Colonic mucosa (tissue), 4 donors: ENCODE measurements at places on chromosomes 12 and 14. TPM values are rescaled to one million over a fixed set of nuclear protein-coding genes. Genes with fewer than 3 reads are reported as not detected.

DNA sequence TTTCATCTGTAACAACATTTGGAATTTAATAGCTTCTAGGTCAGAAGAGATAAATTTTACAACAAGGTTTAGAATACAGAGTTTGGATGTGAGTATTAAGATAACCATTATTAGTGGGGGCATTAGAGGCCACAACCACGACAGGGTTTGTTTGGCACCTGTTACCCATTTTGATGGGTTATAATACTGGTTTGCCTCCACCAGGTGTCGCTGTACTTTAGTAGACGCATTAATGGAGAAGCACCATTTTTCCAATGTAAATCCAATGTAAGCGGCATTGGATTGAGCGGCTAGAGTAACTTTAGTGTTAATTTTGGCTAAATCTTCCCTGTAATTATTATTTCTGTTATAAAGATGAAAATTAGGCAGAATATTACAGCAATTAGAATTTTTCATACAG is 136.2 kb downstream of the SLCO1B3 start:
- peak; percentile 36 for DNase-seq

GRCh38 chr12:55679691-55680090 is 28.0 kb downstream of the ITGA7 start:
- no peak for DNase-seq

- DNase-seq, result no peak
These were observed 95.5 kb downstream of the ARF6 start for GRCh38 chr14:49988080-49988990.

- no peak for DNase-seq
These were observed 44.2 kb upstream of the RASSF3 start for GRCh38 chr12:64566122-64566521.

GRCh38 chr12:8989413-8989812 is at the start of gene KLRG1:
Gene KLRG1 (plus strand): TSS chr12:8989546. CDS start chr12:8989636, 90 bp downstream.
- DNase-seq, result no peak

DNA sequence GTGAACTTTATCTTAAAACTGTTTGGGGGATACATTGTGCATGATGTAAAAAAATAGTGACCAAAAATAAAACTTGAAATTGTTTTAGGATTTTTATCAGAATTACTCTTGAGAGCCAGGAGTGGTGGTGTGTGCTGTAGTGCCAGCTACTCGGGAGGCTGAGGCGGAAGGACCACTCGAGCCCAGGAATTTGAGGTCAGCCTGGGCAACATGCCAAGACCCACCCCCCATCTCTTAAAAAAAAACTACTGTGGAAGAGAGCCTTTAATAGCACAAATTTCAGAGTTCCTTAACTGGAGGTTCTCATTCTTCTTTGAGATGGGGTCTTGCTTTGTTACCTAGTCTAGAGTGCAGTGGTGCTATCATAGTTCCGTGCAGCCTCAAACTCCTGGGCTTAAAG is 21.5 kb downstream of the CPSF2 start:
- DNase-seq, result no peak

GRCh38 chr12:71141378-71141926 is 16.3 kb downstream of the TSPAN8 start:
- no peak for DNase-seq

GRCh38 chr14:72699852-72700257 is 194.0 kb downstream of the DPF3 start:
- DNase-seq, result peak; percentile 25

DNA sequence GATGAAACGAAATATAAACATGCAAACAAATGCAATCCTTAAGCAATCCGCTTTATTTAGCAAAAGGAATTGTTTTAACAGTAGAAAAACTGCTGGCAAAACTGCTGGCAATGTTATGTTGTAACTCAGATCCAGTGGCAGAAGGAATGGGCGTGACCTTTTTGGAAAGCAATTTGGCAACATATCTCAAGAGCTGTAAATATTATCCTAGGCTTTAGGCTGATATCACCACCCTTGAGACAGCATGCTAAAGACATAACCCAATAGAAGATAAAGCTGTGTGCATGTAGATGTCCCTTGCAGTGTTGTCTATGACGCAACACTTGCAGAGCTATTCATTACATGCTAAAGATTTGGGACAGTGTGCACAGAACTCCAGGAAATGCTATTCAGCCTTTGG is 138.5 kb downstream of the DICER1 start:
- DNase-seq, result no peak

DNA sequence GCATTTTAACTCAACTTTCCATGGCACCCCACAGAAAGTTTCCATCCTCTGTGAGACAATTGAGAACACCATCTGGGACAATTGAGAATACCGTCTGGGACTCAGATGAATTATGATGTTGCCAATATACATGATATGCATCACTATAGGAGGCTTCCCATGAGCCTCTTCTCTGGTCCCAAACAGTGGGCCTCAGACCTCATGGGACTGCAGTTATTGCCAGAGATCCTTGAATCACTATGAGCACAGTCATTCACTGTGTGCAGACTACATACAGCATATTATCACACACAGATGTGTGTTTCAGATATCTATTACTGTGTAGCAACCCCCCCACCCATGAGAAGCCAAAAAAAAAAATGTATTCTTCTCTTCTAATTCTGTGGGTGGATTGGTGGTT is 134.4 kb downstream of the GXYLT1 start:
- DNase-seq, result no peak

GRCh38 chr14:89836830-89837469 is 117.6 kb downstream of the EFCAB11 start:
- DNase-seq, result no peak

DNA sequence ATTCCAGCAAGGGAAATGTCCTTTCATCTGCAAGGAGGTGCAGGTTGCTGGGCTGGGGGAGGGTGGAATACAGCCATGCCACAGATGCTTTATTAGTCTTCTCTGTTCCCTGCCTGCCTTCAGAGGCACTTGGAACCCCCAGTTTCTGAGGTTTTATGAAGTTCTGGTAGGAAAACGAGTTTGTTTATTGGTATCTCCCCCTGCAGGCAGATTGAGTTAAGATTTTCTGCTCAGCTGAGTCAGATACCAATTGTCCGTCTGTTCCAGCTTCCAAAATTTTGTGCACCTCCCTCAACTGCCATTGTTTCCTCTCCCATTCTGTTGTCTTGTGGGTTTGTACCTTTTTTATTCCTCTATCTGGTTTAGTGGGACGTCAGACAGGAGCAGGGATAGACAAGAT is 155.6 kb downstream of the ETV6 start:
- no peak for DNase-seq

DNA sequence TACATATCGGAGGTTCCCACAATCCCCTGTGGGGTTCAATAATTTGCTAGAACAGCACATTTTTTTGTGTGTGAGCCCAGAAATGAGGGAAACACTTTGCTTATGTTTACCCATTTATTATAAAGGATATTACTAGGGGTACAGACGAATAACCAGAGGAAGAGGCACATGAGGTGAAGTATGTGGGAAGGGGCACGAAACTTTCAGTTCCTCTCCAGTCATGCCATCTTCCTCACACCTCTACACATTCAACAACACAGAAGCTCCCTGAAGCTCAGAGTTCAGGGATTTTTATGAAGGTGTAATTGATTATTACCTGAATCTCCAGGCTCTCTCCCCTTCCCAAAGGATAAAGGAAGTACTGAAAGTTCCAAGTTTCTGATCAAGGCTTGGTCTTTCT is 30.2 kb upstream of the DYRK2 start:
- DNase-seq, result no peak

DNA sequence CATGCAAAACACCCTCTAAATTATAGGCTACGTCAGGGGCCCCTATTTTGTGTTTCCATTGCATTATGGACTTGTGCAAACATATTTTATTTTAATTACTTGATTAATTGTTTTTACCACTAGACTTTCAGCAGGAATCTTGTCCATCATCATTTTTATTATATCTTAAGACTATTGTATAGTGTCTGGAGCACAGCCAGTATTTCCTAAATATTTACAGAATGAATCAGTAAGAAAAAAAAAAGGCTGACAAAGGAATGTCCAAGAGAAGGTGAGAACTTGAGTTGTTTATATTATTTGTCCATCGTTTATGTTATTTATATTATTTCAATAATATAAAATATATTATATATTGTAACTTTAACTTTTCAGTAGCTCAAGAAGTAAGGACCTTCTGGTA is 664.7 kb downstream of the SLC6A15 start:
- no peak for DNase-seq

DNA sequence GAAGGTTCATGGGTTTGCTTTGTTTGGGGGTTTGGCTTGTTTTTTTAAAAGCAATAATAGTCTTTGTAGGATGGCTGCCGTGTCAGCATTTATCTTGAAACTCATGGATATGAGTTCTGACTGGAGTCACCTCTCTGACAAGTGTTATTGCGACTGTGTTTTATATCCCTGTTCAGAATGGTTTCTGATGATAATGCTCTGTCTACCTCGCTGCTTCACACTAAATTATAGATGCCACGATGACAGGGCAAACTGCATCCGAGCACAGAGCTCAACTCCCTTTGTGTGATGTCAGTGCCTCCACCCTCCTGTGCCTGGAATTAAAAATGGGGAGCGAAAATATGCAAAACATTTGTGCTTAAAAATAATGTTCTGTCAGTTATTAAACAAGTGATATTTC is 250.8 kb downstream of the EGLN3 start:
- no peak for DNase-seq

DNA sequence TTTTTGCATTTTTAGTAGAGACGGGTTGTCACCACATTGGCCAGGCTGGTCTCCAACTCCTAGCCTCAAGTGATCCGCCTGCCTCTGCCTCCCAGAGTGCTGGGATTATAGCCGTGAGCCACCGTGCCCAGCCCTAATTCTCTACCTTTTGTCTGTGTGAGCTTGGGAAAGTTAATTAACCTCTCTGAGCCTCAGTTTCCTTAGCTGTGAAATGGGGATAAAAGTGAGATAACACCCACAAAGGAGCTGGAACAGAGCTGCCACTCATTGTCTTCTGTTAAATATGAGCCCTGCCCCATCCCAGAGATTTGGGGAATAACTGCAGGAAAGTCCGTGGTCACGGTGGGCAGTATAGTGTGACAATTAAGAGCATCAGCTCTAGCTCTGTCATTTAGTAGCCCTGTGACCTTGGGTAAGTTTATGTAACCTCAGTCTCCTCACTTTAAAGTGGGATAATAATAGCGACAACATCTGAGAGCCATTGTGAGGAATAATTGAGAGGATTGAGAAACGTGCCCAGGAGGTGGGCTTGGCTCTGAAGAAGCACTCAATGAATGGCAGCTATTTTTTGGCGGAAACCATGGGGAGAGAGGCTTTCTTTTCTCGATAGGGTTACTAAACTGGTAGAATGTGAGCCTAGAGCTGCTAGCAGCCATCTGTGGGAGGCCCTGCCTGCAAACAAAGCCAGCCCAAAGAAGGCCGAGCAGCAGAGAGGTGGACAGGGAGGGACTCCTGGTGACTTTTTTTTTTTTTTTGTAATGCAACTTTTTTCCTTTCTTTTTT is 60.8 kb upstream of the MED13L start:
- no peak for DNase-seq

- DNase-seq, result no peak
These were observed 263.7 kb upstream of the SEL1L start for GRCh38 chr14:81797315-81797714.

DNA sequence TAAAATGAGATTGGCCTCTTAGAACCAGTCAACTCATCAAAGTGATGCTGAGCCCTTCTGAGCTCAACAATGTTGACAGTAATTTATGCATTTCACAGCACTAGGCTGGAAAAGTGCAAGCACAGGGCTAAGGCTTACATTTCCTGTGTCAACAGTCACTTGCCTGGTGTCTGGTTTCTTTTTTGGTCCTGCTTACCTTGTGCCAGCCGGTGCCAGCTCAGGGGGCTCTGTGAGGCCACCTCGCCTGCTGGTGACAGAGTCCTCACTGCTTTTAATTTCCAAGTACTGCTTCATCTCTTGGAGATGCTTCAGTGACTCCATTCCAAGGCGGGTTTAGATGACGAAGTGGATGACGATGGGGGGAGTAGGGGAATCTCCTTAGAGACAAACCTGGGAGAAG is 53.1 kb upstream of the KCNA1 start:
- no peak for DNase-seq

DNA sequence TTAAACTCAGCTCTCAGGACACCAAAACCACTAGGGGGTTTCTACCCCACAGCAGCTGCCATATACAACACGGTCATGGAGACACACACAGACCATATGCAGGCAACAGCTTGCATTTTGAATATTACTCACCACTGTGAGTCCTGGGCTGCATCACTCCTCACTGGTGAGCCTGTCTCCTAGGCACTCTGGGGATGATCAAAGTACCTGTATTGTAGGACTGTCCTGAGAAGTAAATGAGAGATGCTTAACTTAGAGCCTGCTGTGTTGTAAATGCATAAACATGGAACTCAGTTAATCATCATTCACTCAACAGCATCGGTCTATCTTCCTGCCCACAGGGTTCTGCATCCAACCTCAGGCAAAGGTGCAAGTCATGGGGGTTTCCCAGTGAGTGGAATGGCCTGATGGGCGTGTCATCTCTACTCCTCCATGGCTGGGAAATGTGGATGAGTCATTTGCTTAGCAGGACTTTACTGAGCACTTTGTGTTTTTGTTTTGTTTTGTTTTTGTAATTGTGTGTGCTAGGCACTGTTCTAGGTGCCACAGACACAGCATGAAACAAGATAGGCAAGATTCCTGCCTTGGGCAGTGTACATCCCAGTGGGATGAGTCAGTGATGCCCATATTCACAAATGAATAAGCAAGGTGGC is 1141.2 kb upstream of the TMEM132C start:
- peak; percentile 19 for DNase-seq

DNA sequence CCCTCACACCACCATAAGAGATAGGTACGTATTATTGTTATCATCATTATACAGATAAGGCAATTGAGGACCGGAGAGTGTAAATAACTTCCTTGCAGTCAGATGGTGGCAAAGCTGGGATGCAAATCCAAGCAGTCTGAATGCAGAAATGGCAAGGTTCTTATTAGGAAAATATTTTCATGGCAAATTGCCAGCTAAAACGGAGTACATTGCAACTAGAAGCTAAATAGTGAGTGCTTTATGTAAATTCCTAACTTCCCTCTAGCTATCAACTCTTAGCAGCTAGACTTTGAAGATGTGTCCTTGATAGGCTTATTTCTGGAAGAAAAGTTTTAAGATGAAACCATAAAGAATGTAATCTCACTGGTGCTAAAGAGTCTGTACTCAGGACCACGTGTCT is 323.9 kb upstream of the DIO2 start:
- no peak for DNase-seq

DNA sequence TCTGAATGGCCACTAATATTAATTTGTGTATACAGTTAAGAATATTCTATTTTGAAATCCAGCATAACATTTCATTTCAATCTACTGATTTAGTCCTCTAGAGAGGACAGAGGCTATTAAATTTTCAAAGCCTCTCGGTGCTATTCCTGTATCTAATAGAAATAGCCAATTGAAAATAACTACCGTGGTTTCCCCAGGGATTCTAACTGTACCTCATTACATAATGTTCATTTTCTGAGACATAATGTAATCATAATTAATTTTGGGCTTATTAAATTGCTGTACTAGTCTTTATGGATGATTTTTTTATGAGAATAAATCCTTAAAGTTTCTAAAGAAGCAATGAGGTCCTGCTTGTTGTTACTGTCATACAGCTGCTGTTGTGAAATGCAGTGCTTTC is 38.6 kb upstream of the ACSS3 start:
- DNase-seq, result no peak

The CLEC7A gene
- total RNA-seq, result 6.8 TPM

The ASB2 gene
- total RNA-seq, result 1.3 TPM

The RNF212B gene
- total RNA-seq, result not detected

The C1QL4 gene
- not detected for total RNA-seq

The GPRC5A gene
- total RNA-seq, result 246 TPM

The TUNAR gene
- total RNA-seq, result 0.11 TPM

The STK38L gene
- 41.9 TPM for total RNA-seq

The GABARAPL1 gene
- total RNA-seq, result 12.8 TPM

The KLRC2 gene
- 0.50 TPM for total RNA-seq

The SPIC gene
- total RNA-seq, result not detected

The SP1 gene
- total RNA-seq, result 96.8 TPM
